ENCODE measurements at places on chromosomes 6 and 20. TPM values are rescaled to one million over a fixed set of nuclear protein-coding genes. Genes with fewer than 3 reads are reported as not detected.

GRCh38 chr6:18312368-18312767 lies 48.0 kb upstream of the DEK start:
- no peak for DNase-seq

DNA sequence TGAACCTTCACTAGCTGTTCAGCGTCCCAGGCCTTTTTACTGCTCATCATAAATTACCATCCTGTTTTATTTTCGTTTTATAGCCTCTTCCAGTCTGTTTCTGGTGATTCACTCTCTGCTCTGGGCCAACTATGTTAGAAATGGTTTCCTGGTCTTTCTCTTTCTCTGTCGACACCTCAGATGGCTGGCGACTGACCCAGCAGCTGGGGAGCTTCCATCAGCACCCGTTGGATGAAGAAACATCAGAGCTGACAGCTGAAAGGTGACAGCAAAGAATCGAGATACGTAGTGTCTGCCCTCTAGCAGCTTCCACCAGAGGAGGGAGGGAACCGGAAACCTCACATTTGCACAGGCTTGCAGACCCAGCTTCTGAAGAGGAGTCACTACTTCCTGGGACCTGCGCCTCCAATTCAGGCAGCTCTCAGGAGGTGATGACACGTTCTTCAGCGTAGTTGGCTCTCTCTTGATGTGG lies 82.9 kb upstream of the MLN start:
- DNase-seq: no peak

DDO gene
- total RNA-seq: not detected

DNA sequence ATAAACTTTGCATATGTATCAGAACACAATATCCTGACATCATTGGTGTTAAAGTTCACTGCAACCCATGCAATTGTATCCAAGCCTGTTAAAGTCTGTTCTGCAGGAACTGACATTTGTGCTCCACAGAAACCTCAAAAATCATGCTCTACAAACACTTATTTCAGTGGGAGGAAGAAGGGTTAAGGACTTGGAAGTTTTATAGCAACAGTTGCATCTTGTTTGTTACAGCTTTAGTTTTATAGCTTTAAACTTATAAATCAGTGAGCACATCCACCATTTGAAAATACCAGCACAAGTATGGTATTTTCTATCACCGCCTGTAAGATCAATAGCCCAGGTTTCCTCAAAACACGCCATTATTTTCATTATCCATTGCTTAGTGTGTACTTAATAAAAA lies 884 bp downstream of the ECT2L start:
- DNase-seq: no peak

DNA sequence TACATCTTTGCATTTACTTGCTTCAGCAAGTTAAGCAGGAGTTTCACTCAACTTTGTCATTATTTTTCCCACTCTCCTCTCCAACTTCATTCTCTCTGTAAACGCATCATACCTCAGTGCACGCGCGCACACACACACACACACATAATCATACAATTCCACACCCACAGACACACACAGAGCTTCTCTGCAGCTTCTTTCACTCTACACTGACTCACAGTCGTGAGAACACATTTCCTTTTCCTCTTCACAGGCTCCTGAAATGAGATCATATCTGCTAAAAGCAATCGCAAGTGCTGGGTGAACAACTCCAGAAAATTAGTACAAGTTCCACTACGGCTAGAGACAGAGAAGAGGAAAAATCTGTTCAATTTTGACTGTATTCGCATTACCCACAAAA lies 215.4 kb downstream of the PTPRT start:
- DNase-seq: no peak

LGSN gene
- total RNA-seq: 0.18 TPM

GRCh38 chr6:112153926-112154607 lies 66.7 kb downstream of the FAM229B start:
- no peak for DNase-seq

- no peak for DNase-seq
These were observed 66.7 kb upstream of the NFATC2 start for GRCh38 chr20:51609251-51609650.

SH3BGRL2 gene
- 13.8 TPM for total RNA-seq

ZNF292 gene
- total RNA-seq: 39.9 TPM

GRCh38 chr6:81859884-81860283 lies 107.4 kb upstream of the TENT5A start:
- no peak for DNase-seq

DNA sequence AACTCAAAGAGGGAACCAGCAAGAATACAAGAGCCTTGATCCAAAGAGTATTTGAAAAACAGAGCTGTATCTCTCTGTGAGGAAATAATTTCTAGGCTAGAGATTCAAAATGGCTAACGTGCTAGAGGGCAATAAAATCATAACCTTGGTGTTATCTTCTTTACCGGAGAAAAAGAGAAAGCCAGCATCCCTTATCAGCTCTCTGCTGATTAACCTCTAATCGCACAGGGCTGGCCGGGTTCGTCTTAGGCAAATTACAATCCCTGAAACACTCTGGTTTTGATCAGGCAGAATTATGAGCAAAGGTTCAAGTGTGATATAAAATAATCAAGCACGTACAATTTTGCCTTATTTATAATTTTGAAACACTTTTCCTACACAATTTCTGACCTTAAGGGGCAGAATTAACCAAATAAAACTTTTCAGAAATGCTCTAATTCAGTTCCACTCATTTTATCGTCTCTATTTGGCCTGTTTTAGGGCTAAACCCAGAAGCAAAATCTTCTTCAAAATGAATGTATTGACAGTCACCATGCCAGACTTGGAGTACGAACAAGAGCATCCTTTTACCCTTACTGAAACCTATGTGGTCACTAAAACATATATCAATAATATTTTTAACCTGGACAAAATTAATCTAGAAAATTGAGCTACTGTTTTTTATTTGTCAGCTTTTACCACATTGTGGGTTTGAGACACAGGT lies 13.7 kb downstream of the PSMB9 start:
- DNase-seq: no peak

DNA sequence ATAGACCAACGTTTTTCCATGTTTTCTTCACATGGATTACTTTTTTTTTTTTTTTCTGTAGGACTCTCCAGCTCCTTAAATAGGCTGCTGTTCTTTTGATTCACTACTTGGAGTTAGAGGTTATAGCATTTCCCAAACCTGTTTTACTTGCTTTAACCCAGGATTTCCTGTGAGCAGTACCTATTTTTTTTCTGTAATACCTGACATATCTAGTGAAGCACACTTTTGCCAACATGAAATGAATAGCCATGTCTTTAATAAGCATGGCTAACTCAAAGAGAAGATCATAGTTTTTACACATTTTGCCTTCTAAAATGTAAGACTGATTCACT lies 137.0 kb downstream of the FOXA2 start:
- no peak for DNase-seq

DNA sequence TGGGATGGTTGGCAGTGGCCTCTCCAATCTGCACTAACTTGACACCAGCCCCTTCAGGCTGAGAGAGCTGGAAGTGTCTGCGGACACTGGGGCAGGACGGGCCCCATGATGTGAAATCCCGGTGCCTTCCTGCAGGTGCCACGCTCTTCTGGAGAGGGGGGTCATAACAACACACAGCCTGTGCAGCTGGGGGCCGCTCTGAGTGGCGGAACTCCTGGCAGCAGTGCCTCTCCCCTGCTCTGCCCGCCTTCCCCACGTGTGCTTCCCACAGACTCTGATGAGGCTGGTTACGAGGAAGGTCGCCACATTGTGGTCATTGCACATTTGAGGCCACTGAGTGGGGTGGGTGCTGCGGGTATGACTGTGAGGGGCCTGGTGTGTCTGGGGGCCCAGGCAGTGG lies 145.2 kb downstream of the DTNBP1 start:
- no peak for DNase-seq

BFSP1 gene
- 3.0 TPM for total RNA-seq

GMPR gene
- 2.4 TPM for total RNA-seq

DNA sequence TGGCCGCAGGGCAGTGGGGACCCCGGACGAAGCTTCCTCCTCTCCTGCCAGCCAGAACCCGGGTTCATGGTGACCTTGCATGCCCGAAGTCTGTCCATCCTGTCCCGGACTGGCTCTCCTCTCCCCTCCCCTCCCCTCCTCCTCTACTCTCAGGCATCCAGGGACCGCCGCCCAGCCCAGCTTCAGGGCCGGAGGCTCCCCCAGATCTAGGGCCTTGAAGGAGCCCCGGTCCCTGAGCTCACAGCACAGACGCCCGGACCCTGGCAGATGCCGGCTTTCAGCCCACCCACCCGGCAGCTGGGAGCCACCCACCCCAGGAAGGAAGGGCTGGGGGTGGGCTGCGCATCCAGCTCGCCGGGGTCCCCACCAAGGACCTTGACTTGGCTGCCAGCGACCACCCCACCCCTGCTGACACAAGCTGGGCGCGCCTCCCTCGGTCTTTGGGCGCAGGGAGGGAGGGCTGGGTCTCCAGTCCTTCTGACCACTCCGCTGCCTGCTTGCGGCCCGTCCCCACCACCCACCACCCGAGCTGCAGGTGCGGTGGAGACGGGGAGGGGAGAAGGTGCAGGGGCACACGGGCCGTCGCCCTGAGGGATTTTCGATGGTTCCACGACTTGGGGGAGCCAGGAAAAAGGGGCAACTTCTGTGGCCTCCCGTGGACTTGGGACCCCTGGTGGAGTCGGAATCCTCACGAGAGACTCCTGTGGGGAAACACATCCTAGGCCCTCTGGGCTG lies 5.8 kb upstream of the ABHD16B start:
- DNase-seq: no peak

DNA sequence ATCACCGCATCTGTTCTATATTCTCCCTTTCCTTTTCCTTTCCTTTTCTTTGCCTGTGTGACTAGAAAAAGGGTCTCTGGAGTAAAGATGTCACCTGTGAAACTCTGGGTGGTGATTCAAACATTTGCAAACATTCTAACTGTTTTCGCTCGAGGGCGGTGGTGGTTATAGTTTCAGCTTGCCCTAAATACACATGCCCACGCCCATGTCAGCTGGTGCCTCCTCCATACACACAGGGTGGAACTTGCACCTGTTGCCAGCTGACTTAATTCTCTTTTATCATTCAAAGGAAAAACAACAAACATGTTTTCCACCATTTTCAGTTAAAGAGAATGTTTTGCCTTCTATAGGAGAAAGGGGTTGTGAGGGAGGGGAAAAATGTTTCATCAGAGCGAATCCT lies 381.9 kb upstream of the ARID1B start:
- DNase-seq: no peak

- DNase-seq: no peak
These were observed 398.0 kb downstream of the EPHA7 start for GRCh38 chr6:93021235-93021915.

GRCh38 chr6:134414793-134415192 lies 96.9 kb upstream of the SGK1 start:
- DNase-seq: no peak

GRCh38 chr20:40954521-40955165 lies 74.0 kb upstream of the TOP1 start:
- DNase-seq: no peak

DNA sequence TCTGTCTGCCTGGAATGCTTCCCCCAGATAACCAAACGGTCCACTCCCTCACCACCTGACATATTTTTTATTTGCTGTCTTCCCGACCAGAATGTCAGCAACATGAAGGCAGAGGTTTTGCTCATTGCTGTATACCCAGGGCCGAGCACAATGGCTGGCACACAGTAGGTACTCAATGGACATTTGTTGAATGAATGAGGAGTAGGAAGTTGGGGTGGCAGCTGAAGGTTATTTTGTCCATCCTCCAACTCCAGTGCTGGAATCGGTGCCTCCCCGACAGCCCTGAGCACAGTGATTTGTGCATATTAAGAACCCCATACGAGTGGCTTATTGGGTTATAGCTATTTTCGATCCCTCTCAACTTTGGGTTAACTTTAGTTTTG lies 10.3 kb downstream of the DUSP15 start:
- DNase-seq: no peak

- DNase-seq: no peak
These were observed 59.0 kb upstream of the TPD52L1 start for GRCh38 chr6:125094563-125094962.

DNA sequence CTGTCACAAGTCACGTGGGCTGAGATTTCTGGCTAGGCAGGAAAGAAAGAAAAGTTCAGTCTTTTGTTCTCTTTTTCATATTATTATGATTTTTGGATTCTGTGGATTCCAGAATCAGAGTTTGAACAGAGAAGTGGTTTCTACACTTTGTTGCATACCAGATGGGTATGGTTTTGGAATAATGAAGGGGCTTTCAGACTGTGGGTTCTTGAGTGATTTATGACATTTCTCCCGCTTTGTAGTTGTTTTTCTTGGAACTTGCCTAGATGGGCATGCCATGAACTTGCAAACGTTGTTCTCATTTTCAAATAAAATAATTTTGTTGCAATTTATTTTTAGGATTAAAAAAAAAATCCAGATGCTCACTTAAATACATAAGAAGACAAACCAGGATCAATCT lies 34.4 kb downstream of the CBFA2T2 start:
- DNase-seq: no peak

DNA sequence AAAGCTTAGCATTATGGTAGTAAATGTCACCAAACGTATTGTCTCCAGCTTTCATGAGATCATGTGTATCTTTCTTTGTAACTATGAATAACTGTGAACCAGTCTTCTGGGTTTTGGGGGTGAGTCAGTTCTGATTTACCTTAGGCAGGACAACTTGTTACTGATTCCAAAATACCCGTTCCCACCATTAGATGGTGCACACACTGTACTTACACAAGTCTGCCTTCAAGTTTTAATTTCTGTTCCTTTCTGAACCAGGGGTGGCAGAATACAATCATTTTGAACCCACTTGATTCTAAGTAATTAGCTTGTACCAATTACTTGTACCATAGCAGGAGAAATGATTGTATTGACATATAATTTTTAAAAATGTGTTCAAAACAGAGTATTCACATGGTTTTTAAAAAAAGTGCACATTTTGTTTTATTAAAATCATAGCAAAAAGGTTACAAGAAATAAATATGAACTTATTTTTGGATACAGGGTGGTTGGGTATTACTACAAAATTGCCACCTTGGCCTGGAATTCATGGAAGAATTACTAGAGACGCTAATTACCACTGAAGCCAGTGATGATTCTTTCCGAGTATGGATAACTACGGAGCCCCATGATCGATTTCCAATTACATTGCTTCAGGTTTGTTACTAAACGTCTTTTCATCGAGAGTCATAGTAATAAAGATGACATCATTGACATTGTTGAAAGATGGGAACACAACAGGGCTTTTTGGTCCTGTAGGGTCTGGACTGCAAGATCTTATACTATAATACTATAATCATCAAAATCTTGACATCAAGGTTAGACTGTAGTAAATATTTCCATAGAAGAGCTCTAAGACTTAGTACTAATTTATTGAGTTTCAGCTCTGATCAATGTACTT lies 75.2 kb upstream of the GLP1R start:
- no peak for DNase-seq

DNA sequence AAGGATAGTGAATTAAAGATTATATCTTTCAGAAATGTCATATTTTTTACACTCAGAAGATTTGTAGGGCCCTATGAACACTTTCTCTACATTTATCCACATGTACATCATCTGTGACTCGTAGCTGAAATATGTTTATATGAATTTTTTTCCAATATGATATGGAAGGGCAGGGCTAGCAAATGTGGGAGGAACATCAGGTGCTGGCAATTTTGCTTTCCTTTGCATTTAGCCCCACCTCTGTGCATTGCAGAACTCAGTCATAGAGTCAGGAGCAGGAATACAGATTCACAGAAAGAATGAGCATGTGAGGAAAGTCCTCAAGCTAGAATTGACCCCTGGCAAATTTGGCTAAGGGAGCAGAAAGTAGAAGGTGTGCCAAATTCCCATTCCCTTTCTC lies 129.9 kb downstream of the CRYBG1 start:
- DNase-seq: no peak

SLC22A3 gene
- total RNA-seq: 2.2 TPM

- no peak for DNase-seq
These were observed 208.1 kb downstream of the TINAG start for GRCh38 chr6:54516321-54516720.

- no peak for DNase-seq
These were observed 4.4 kb upstream of the PLCB1 start for GRCh38 chr20:8127553-8128255.

Measured in WTC11 (cell line).